ENCODE measurements at places on chromosomes 5 and 9. TPM values are rescaled to one million over a fixed set of nuclear protein-coding genes. Genes with fewer than 3 reads are reported as not detected.

PCAT7 gene
- not detected for total RNA-seq

DNA sequence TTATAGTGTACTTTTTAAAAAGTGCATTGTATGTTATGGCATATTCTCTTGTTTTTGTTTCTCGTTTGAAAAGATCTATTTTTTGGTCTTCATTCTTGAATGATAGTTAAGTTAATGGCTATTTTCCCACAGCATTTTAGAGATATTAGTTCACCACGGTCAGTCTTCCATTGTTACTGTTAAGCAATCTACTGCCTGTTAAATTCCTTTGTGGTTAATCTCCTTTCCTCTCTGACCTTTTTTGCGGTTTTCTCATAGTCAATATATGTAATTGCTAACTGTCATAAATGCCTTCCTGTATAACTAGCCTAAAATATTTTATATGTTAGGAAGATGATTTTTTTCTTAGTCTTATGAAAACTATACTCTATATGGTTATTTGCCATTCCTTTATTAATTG lies 250.8 kb upstream of the FBXL7 start:
- no peak overlapping the region for H3K27ac ChIP-seq
- no peaks in the 10 kb centered on the region for H3K36me3 ChIP-seq
- DNase-seq: no peak
- H3K4me3 ChIP-seq: no peak overlapping the region
- no peaks in the 10 kb centered on the region for H3K27me3 ChIP-seq

PCDHB7 gene
- 5.3 TPM for total RNA-seq

DNA sequence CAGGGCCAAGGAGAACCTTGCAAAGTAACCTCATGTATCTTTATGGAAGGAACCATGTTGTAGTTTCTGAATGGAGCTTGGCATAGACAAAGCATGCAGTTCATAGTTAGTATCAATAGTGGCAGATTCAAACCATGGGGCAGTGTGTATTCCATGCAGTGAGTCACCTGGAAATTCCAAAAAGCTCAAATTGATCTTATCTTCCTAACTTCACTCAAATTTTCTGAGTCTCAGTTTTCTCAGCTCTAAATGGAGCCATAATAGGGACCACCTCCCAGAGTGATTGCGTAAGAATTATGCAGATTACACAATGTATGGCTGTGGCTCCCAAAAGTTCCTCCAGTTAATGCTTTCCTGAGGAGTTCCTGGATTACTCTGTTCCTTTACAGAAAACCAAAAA lies 549.9 kb upstream of the KLF4 start:
- no peak for DNase-seq
- peaks cover 11% of the 10 kb centered on the region for H3K4me1 ChIP-seq
- H3K4me3 ChIP-seq: no peak overlapping the region
- H3K27ac ChIP-seq: no peak overlapping the region

DNA sequence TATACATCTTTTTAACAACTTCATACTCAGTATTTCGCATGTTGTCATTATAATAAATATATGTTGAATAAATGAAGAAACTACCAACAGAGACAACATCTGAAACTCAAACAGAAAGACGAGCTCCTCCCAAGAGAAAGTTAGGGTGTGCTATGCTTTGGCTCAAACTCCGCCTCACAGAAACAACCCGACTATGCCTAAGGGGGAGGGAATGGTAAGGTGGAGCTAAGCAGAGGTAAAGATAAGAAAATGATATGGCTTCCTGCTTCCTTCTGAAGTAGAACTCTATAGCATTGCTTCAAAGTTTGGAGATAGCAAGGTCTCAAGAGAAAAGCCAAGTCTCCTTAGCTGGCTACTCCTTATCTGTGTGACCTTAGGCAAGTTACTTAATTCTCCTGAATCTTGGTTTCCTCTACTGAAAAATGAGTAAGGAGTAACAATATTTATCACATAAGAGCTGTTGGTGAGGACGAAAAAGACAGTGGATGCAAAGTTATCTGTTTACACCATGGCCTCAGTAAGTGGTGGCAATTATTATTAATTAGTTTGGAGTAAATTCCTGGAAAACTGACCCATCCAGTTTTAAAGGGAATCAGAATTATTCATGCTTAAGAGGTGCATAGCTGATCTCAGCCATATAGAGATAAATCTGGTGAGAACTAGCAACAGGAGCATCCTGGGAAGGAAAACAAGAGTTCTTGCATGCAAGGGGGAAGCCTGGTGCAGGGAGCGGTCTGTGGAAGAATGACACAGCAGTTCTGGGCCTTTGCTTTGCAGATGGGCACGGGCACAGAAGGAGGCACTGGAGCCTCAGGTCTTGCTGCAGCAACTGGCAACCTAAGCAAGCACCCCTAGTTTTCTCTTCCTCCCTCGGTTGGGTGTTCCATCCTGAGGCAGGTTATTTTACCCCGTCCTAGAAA lies 73.3 kb downstream of the GLIS3 start:
- H3K4me3 ChIP-seq: no peak overlapping the region
- no peak for DNase-seq
- no peaks in the 10 kb centered on the region for H3K4me1 ChIP-seq
- no peak overlapping the region for H3K27ac ChIP-seq
- no peaks in the 10 kb centered on the region for H3K36me3 ChIP-seq

SLC6A3 gene
- not detected for total RNA-seq
